ENCODE measurements at places on chromosomes 7 and 10.

DNA sequence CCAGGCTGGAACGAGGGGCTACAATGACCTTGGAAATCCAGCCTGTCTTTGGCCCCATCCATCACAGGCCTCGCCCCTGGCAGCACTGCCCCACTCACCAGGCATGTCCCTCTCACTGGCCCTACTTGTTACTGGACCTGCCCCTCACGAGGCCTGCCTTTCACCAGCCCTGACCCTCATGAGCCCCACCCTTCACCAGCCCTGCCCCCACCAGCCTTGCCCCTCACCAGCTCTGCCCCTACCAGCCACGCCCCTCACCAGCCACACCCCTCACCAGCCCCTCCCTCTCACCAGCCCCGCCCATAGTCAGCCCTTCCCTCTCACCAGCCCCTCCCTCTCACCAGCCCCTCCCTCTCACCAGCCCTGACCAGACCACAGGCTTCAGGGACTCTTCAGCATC lies 57.8 kb downstream of the COL26A1 start:
- DNase-seq: no peak

GRCh38 chr10:52780391-52781155 lies 8.0 kb upstream of the MBL2 start:
- no peak for DNase-seq

GRCh38 chr7:112260911-112261310 lies 54.4 kb downstream of the ZNF277 start:
- DNase-seq: no peak

GRCh38 chr10:103767756-103768155 lies 87.6 kb downstream of the SH3PXD2A start:
- DNase-seq: no peak

DNA sequence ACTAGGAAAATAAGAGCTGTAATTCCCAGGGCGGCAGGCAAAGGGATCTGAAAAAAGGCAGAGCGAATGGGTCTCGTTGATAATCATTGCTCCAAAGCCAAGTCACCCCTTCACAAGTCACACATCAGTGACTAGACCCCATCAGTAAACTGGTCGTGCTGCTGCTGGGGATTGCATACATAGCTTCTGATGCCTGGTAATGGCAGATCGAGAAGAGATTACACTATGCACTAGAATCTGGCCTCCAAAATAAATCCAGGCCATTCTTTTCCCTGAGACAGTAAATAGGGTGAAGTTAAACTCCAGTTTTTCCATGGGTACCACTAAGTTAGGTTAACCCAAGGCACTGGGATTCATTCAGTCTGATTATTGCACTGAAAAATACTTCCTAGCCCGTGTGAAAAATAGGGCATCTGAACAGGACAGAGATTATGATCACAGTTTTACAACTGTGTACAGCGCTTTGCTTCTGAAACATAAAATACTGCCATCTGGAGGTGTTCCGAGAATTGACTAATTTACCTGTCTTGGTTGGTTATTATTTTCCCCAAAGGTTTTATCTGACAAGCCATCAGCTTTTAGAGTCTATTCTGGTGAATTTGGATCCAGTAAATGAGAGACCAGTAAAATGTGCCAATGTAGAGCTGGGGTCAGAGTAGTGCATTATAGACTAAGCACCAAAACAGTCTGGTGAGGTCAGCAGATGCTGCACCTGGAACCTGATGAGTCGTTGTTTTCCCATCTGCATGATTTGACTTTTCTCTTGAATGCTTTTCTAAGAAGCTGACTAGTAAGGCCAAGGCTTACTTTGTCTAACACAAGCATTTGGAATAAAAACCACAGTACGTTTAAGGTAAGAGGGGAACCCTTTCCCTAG lies 82.9 kb upstream of the AFAP1L2 start:
- DNase-seq: no peak
